Peyer's patch (tissue), 4 donors: ENCODE measurements at places on chromosomes 2 and 18.

- no peak for DNase-seq
Measured at GRCh38 chr2:215370112-215370965, 58.5 kb downstream of the ATIC start.

DNA sequence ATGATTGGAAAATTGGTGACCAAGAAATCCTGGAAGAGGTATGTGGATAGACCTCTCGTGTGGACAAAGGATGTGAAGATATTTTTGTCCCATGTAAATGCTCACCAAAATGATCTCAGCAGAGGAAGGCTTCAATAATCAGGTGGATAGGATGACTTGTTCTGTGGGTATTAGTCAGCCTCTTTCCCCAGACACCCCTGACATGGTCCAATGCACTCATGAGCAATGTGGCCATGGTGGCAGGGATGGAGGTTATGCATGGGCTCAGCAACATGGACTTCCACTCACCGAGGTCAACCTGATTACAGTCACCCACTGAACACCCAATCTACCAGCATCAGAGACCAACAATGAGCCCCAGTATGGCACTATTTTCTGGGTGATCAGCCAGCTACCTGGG lies 20.2 kb downstream of the CHRNA1 start:
- DNase-seq, result no peak

DNA sequence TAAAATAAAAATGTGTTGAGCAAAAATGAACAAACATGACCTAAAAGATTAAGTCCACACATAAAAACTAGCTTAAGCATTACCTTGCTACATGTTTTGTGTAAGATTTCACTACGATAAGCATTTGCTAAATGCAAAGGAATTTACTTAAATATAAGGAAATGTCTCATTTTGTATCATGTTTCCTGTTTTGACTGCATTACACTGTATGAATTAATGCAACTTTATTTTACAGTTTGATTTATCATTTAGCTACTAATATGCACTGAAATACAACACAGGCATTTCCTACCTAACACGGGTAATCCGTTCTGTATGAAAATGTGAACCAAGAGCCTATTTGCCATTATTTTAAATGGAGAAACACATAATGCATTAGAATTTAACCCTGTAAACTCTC lies 1076.5 kb upstream of the DDX18 start:
- DNase-seq, result no peak

DNA sequence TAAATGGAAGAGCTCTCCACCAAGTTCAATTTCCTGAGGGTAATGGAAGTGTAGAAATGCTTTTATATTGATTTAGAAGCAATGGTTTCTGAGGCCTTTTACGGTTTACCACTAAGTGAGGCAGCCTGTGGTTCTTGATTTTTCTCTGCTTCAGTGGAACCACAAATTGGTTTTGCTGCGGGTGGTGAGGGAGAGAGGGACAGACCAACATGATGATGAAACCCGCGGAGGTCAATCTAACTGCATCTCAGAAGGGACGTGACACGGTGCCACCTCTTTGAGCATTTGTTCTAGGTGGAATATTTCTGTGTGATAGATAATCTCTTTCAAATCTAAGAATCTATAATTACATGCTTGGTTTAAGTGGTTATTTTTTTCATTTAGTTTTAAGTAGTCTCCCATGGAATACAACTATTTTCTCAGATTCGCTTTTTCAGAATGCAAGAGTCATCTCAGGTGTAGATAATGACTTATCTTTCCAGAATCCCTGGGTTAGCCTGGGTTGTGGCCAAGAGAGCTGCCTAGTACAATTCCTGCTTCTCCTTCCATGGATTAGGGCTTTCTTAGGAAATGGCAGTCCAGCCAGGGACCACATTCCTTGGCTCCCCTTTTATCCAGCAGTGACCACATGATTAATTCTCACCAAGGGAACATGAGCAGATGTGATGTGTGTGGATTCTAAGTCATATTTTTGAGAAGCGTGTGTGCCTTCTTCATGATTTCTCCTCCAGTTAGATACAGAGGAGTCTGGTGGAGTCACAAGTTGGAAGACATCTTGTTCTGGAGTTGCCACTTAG lies 52.5 kb downstream of the KCNE4 start:
- DNase-seq, result no peak

DNA sequence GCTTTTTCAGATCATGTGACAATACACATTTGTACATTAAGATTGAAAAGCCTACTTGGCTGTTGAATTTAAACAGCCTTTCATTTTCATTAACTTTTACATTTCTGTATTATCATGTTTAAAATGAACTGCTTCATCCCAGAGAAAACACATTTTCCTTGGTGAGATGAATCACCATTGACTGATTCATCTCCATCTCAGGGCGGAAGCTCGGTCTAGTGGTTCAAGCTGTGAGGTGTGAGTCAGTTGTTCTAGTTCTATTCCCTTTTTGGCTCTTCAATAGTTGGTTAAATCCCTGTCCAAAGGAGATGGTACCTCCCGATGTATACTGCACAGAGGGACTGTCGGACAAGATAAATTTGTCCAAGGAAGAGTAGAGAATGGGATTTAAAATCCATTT lies 189.7 kb downstream of the ADCYAP1 start:
- no peak for DNase-seq

DNA sequence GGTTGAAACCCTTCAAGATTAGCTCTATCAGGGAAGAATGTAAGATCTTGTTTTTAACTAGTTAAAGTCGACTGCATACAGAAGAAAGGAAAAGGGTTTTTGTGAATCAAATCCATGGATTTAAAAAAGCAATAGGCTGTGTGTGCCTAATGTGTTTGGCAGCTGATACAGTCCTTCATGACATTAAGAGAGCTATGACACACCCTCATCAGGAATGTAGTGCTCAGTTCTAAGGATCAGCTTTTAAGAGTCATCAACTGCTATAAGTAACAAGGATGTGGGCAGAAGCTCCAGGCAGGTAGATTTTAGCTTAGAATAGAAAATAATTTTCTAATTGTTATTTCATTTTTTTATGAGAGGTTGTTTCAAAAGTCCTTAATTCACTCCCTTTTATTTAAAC lies 52.9 kb downstream of the PPP1R1C start:
- no peak for DNase-seq

DNA sequence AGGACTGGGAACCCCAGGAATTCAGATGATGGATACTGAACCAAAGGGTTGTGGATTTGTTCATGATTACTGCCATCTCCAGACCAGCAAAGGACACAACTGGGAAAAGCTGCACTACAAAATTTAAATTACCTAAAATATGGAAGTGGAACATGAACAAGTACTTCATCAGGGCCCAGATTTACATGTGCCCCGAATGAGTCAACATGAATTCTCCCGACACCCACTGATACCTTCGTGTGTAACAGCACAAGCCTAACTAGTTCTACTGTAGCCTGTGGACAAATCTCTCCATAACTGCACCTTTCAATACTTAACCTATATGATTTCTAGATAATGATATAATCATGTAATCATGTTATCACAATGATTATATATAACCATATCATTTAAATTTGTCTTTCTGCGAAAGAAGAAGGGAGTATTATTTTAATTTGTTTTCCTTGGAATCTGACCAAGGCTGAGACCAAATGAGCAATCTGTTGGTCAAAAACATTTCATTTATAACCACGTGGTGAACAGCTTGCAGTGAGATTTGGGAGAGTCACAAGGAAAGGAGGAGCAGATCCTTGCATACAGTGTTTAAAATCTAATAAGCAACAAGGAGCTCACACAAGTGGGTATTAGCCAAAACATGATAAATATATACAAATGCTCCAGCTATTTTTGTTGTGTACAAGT lies 70.5 kb downstream of the CACNB4 start:
- no peak for DNase-seq

DNA sequence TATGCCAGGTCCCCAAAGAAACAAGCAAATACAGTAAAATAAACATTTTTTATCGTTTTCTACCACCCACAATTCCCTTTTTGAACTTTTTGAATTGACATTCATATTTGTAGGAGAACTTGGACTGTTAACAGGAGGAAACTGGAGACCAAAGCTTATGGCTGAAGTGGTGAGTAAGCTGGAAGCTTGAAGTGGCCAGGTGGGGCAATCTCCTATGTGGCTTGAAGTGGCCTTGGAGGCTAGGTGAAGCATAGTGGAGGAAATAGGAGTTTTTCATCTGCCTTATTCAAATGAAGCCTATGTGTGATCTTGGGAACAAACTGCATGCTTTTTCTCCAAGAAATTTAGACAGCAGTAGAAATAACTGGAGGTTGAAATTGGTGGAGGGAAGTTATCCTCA lies 962.9 kb upstream of the FANCL start:
- no peak for DNase-seq

DNA sequence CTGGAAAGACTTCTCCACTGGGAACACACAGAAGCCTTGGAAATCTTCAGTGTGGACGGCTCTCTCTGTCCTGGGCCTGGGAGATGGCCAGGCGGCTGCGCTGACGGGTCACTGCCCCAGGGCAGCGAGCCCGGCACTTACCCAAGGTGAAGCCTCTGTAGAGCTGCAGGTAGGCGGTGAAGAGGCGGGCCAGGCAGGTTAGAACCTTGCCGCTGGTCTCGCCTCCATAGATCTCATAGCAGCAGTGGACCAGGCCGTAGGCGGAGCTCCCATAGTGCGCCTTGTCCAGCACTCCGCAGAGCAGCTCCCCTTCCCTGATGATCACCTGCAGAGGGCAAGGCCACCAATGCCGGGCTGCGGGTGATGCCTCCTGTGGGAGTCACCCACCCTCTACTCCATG lies 53.0 kb downstream of the POLR1A start:
- no peak for DNase-seq

DNA sequence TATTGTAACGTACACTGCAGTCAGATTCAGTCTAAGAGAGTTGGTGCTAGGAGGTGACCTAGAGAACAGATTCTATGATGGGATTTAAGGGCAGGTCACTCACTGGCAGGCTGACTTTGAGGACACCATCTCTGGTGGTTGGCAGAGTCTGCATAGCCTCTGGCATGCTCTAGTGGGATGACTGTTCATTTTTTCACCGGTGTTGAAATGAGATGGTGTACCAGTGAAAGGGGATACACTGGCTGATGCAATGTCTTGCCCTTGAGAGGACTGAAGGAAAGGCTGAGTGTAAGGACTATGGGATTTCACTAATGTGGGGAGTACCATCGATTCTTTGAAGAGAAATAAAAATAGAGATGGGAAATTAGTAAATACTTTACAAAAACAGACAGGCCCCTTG lies 186.9 kb upstream of the PIEZO2 start:
- no peak for DNase-seq

GRCh38 chr2:33617989-33618388 lies 18.9 kb upstream of the FAM98A start:
- DNase-seq, result no peak
